ENCODE measurements at places on chromosomes 1 and 21.

DNA sequence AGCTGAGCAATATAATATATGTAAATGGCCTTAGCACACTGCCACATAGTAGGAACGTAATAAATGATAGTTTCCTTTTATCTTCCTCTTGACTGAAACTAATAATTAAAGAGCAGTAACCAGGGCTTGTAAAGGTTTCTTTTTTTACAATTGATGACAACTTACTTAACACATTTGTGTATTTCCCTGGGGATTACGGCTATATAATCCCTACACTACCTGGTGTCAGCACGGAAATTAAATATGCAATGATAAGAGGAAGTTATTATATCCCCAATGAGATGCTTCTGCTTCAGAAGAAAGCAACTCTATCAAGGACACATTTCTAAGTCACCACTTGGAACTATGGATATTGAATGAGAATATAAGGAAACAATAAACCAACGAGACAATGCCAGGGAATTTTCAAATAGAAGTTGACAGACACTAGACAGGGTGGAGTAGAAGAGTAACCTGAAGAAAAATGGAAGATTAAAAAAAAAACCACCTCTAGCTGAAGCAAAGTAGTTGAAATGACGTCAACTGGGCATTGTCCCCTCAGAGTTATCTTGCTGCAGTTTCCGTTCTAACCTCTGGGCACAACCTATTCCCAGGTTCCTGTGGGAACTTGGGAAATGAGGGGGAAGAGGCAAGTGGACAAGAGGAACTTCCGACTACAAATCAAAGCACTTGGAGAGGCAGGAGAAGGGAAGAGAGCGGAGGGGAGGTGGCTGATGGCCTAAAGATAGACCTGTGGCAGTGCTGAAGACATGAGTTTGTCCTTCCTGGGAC lies 66.5 kb downstream of the PLPP3 start:
- no peak for DNase-seq

GRCh38 chr1:210384625-210385024 lies 55.9 kb downstream of the HHAT start:
- DNase-seq, result no peak

DNA sequence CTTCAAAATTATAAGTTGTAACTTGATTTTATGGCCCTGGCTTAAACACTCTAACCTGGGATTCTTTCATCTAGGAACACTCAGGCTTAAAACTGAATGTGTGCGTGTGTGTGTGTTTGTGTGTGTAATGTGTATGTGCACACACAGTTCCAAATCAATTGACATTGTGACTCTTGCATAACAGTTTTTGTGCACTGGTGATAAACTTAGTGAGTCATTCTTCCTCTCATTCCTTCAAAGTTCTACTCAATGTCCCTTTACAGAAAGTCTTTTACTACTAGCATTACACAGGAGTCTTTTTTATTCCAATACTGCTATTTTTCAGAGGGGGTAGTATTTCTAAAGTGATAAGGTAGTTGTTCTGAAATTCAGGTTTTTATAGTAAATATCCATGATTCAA lies 943.6 kb downstream of the KCNT2 start:
- DNase-seq, result no peak

- no peak for DNase-seq
Observed at GRCh38 chr1:66088787-66089186, 296.1 kb downstream of the PDE4B start.

GRCh38 chr1:213523781-213524398 lies 463.9 kb upstream of the PROX1 start:
- DNase-seq, result no peak

DNA sequence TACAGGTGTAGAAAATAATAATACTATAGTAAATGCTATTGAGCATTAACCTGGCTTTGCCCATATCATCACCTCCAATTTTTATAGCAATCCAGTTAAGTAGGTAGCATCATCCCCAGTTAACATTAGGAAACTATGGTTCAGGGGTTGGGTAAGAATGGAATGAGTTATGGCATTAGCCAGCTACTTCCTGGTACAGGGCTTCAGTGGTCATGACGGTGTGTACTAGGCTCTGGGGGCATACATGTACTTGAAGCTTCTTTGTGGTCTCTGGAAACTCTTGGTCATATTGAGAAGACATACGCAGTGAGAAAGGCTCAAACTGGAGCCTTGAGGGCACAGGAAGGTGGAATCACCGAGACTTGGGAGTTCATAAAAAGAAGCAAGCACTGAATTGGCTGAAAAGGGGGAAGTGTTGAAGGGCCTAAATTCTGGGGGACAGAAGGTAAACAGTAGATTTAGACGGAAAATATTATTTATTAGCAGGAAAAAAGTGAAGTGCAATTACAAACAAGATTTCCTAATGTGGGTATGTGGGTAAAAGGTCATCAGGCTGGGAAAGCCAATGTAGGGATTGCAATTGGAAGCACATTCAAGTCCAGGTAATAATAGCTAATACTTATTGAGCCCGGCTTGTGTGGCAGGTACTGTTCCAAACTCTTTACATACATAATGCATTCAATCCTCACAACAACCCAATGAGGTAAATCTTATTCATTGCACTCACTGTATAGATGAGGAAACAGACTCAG lies 114.2 kb upstream of the ATP1A1 start:
- no peak for DNase-seq

DNA sequence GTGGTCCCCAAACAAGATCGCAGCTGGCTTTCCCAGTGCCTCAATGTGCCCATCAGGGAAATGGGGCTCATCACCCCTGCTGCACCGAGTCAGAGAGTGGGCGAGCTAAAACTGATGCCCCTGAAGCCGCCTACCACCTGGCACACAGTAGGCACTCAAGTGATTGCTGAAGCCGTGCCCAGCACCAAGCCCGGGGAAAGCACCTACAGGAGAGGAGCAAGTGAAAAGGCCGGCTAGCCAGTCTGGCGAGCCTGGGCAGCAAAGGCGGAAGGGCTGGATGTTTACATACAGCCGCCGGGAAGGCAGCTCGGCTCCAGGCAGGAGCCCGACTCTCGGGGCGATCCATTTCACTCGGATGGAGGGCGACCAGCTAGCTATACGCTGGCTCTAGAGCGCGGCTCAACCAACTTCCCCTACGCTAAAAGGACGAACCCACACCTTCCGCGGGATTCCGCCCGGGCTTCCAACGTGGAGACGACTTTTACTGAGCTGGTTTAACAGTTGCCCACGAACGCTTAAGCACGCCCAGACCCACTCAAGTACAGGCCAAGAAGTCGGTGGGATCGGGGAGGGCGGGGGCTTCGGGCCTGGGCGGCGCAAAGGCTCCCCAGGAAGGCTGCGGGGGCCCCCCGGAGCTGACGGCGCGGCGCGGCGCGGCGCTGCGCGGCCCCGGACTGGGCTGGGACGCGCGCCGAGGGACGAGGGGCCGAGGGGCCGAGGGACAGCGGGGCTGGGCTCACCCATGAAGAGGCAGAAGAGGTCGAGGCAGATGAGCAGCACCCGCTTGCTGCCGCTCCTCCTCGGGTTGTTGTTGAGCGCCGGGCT lies 1.0 kb downstream of the PLPP3 start:
- no peak for DNase-seq

- DNase-seq, result no peak
Observed at GRCh38 chr21:46191257-46191685, 7.0 kb upstream of the SPATC1L start.

GRCh38 chr21:31043471-31043870 lies 5.2 kb upstream of the KRTAP19-8 start:
- DNase-seq, result no peak

DNA sequence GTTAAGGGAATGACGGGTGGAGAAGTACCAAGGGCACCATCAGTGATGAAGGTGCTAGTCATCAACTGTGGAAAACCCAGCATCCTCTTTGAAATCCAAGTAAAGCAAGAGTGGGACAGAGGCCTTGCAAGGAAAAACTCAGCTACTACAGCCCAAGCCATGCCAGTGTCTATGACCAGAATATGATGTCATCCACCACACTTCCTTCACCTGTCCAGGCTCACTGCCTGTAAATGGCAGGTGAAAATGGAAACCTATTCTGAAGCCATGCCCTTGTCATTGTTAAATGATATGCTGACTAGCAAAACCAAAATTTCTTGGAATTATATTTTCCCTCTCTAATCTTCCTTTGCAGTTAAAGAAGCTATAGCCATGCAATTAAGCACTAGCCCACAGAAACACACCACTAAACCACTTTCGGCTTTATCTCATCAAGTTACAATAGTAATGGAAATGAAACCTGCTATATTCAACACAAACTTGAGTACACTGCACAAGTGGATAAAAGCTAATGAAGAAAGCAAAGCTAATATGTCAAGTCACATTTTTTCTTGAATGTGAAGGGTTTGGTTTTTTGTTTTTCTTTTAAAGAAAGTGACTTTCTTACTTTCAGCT lies 96.3 kb upstream of the RALGPS2 start:
- DNase-seq, result no peak

DNA sequence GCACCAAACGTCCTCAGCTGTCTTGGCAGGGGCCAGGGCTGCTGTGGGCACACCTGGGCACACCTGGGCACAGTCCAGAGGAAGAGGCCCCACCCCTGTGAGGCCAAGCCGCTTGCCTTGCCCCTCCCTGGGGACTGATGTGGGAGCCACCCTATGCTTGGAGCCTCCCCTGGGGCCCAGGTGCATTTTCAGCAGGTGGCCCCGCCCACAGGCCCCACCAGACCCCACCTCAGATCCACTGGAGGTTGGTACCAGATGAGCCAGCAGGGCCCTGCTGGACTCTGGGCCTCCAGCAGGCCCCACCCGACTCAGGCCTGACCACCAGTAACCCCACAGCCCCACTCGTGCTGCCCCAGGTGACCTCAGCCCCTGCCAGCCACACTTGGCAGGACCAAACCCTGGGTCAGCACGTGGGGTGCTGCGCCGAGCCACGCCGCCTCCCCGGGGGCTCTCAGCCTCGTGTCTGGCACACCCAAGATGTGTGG lies 8.8 kb downstream of the SLC19A1 start:
- peak; percentile 20 for DNase-seq

DNA sequence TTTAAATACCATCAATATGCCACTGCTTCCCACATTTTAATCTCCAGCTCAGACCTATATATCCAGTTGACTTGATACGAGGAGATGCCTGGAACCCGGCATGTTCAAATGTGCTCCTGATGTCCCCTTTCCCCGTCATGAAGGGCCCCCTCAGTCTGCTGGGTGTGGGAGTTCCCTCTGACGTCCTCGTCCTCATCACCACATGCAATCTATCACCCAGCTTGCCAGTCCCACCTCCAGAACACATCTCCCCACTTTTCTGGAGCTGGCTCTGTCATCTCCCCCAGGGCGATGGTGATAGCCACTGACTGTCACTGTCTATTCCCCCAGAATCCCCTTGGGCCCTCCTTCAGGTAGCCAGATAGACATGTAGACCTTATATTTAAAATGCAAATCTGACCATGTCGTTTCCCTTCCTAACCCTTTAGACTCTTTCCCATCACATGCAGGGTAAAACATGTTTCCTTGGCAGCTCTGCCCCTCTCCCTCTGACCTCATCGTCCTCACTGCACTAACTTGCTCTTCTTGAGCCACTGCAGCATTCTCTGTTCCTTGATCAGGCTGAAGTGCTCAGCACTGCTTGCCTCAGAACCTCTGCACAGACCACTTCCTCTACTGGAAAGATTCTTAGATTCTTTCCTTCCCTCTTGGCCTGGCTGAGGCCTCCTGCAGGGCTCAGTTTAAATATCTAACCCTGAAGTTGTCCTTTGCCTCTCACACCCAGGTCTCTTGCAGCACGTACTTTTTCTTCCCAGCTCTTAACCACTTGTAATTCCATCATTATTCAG lies 7.4 kb downstream of the AZIN2 start:
- DNase-seq, result peak; percentile 40

DNA sequence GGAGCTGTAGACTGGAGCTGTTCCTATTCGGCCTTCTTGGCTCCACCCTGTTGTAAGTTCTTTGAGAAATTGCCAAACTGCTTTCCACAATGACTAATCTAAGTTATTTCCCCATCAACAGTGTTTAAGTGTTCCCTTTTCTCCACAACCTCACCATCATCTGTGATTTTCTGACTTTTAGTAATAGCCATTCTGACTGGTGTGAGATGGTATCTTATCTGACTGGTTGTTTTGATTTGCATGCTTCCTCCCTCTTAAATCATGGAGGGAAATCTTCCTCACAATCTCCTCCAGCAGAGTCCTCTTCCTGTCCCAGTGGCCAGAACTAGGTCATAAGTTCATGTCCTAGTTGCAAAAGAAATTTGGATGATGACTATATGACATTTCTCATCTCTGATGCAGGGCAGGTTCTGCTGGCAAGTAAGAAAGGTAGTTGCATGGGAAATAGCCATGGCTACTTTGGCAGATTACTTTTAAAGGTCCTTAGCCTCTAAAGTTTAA lies 294.0 kb downstream of the LRRC40 start:
- DNase-seq, result no peak

DNA sequence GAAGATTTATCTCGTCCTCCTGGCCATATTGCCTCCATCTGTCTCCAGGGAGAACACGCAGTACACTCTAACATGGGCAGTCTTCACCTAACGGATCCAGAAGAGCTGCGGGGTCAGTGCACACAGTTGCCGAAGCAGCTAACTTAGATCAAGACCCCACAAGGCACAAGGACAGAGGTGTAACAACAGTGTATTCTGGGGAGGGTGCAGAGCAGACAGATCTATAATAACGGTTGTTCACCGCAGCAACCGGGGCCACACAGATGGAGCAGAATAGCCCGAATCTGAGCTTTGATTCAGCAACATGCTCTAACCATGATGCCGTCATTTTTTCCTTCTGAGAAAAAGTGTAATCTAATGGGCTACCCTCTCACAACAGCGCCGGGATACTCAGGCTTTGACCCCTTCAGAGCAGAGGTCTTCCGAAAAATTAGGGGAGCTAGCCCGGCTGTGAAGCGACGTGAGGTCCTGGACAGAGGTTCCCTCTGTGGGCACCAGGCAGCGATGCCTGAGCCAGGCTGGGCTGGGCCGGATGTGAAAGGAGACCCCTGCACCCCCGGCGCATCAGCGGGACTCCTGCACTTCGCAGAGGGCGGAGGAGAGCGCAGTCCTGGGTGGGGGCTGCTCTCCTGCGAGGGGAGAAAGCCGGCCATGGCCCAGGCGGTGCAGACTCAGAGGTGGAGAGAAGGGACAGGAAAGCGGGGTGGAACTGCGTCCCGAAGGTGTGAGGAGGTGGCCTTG lies 57.5 kb downstream of the BCL9 start:
- peak; percentile 63 for DNase-seq

DNA sequence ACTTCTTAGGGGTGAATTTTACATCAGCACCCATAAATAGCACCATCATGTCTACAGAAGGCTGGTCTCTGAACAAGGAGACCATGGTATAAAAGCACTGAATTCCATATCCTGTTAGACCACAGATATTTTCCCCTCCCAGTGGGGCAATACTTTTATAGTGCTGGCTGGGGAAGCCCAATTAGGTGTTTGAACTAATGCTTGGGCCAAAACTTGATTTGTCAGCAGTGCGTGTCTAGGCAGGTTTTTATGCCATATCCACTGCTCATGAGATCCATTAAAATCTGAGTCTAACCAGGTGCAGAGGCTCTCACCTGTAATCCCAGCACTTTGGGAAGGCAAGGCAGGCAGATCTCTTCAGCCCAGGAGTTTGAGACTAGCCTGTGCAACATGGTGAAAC lies 623.0 kb downstream of the NPHP4 start:
- no peak for DNase-seq

- no peak for DNase-seq
Observed at GRCh38 chr1:186059752-186060151, 315.3 kb downstream of the TPR start.
